ENCODE measurements at places on chromosomes 3 and 15. TPM values are rescaled to one million over a fixed set of nuclear protein-coding genes. Genes with fewer than 3 reads are reported as not detected.

SUMF1 gene
- total RNA-seq, result 6.3 TPM

CHST14 gene
- total RNA-seq, result 7.1 TPM

C3orf70 gene
- total RNA-seq, result 0.06 TPM

GRCh38 chr3:195818301-195818700 is 6.6 kb upstream of the MUC4 start:
- DNase-seq, result no peak

GRCh38 chr3:21421096-21421495 is 329.9 kb downstream of the ZNF385D start:
- no peak for DNase-seq

- DNase-seq, result no peak
Measured at GRCh38 chr3:120114981-120115380, 20.7 kb upstream of the GSK3B start.

GRCh38 chr3:146598535-146598934 is 6.6 kb downstream of the PLSCR5 start:
- no peak for DNase-seq

GRCh38 chr15:99404454-99404853 is 153.2 kb downstream of the LRRC28 start:
- no peak for DNase-seq

DNA sequence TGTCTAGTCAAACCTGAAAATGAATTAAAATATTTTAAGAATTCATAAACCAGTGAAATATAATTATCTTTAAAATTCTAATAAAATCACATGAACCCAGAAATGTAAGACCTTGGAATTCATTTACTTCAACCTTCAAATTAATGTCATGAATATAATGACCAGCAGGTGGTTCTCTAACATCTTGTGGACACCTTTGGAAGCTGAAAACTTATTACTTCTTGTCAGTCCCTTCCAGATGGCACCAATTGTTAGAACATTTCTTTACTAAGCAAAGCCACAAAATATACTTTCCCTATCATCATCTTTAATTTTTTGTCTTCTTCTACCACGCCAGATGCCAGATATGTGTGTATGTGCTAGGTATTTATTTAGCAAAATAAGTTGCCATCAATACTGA is 240.0 kb downstream of the MBNL1 start:
- no peak for DNase-seq

DNA sequence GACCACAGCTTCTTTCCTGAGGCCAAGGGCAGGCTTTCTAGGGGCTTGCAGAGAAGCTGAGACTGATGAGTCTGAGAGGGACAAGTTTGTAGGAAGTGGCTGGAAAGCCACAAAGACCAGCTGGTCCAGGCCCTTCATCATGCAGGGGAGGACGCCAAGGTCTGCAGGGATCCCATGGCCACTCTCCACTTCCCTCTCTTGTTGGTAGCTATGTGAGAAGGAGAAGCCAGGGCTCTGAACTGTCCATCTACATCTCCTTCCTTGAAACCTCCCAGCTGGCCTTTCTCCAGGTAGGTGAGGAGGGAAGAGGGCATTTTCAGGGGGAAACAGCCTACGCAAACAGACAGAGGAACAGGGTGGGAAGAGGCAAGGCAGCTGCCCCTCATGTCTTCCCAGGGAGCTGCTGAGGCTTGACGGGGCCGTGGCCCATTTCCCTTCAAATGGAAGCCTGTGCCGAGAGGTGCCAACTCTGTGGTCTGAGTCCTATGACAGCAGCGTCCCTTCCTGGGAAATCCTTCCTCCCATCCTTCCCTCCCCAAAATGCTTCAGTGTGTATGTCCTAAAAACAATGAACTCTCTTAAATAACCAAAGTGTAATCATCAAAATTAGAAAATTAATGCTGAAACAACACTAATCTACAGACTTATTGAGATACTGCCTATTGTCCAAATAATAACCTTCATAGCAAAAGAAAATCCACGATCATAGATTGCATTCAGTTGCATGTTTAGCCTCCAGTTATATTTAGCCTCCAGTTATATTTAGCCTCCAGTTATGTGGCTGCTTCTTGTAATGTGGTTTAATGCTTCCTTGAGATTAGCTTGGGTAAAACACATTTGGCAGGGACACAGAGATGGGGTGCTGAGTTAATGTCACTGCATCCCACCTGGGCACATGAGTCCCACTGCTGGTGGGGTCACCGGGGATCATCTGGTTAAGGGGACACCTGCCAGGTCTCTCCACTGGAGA is 36.0 kb downstream of the GNB5 start:
- no peak for DNase-seq

GRCh38 chr3:161694682-161695564 is 198.3 kb downstream of the OTOL1 start:
- DNase-seq, result no peak

- DNase-seq, result no peak
Measured at GRCh38 chr3:26074080-26074479, 284.2 kb downstream of the OXSM start.

GRCh38 chr15:25731411-25731810 is 131.7 kb downstream of the ATP10A start:
- no peak for DNase-seq

DNA sequence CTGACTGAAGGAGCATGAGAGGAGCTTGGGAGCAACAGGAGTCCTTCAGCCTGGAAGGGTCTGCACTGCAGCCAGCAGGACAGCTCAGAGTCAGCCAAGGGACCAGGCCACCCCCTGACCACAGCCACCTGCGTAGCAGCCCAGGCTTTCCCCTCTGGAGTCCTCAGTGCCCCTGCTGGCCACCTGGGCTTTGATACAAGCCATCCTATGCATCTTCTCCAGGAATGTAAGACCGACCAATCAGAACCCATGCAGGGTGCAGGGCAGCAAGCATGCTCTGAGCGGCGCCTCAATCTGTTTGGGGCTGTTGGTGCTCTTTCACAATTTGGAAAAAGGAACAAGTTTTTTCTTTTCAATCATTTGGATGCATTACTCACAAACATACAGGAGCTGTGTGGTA is 52.0 kb downstream of the DZIP1L start:
- DNase-seq, result no peak

- DNase-seq, result no peak
Measured at GRCh38 chr15:52039925-52040781, 21.1 kb downstream of the MAPK6 start.

GRCh38 chr15:78204351-78205309 is 29.7 kb downstream of the ACSBG1 start:
- no peak for DNase-seq
